ENCODE measurements at places on chromosomes 3 and 15.

GRCh38 chr3:64905906-64906410 lies 218.2 kb upstream of the ADAMTS9 start:
- no peak for DNase-seq

GRCh38 chr3:156579427-156579851 lies 24.5 kb upstream of the SSR3 start:
- DNase-seq = no peak

DNA sequence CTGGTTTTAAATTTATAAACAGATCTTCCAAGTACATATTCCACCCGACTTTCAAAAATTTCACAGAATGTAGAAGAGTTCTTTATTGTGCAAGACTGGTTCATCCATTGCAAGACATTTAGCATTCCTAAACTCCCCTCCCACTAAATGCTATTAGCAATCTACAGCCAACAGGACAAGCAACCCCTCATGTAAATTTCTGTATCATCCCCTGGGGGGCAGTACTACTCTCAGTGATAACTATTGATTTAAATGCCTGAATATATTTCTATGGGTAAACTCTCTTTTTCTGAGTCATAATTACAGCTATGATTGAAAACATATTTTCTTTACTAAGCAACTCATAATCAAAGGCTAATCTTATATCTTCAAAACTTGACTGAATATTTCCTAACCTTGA lies 10.7 kb upstream of the SLC15A2 start:
- no peak for DNase-seq

DNA sequence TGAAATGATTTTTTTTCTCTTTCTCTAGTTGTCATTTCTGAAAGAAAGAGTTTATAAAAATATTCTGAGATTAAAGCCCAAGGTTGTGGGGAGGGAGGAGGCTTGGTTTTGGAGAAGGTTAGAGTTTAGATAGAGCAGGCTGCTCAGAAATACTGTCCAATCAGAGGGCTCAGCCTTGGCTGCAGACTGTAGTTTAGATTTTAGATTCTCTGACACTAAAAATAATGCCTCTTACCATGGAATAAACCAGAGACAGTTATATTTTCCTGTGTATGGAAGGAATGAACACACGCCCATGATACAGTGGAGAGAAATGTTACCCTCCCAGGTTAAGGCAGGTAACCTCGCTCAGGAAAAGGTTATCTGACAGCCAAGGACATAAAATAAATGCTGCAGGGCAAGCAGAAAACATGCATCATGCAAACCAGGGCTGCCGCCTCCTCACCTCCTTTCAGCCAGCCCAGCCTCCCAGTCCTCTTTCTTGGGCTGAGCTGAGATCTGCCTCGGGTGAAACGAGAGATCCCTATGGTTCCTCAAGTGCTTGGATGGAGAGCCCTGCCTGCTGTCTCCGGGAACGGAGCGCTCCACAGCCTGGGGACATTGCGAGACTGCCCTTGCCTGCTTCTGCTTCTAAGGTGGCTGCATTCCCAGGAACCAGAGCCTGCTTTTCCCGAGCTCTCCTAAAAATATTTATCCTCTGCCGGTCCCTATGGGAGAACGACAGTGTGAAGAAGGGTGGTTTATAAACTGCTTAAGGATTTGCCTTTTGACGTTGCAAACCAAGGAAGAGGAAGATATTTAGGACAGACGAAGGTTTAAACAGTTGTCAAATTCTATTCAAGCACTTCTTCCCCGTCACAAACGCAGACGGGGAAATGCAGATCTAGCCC lies 848 bp downstream of the NCEH1 start:
- DNase-seq = no peak

- no peak for DNase-seq
Observed at GRCh38 chr3:151460228-151460627, 633 bp downstream of the IGSF10 start.

DNA sequence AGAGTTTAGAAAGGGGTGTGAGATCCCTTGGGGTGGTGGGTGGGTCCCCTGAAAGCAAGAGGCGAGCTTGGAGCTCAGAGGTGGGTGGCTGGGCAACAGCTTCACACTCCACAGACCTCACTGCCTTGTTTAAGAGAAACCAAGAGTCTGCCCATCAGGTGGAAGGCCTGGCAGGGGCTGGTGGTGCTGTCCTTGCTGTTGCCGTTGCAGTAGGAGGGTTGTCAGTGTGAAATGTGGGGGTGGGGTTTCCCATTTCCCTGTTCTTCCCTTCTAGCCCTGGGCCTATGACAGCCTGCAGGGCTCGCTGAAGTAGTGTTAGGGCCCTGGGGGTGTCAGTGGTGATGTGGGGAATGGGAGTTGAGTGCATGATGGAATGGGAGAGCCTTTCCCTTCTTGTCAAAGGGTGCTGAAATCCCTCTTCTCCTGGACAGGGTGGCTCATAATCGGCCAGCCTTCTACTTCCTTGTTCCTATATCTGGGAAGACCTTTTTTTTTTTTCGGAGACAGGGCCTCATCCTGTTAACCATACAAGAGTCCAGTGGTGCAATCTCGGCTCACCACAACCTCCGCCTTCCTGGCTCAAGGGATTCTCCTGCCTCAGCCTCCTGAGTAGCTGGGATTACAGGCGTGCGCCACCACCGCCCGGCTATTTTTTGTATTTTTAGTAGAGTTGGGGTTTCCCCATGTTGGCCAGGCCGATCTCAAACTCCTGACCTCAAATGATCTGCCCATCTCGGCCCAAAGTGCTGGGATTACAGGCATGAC lies 4.3 kb downstream of the PLEKHO2 start:
- DNase-seq = no peak

GRCh38 chr3:152839511-152839910 lies 4.6 kb downstream of the P2RY1 start:
- DNase-seq = no peak

GRCh38 chr3:194556086-194557056 lies 69.6 kb upstream of the ATP13A3 start:
- no peak for DNase-seq

DNA sequence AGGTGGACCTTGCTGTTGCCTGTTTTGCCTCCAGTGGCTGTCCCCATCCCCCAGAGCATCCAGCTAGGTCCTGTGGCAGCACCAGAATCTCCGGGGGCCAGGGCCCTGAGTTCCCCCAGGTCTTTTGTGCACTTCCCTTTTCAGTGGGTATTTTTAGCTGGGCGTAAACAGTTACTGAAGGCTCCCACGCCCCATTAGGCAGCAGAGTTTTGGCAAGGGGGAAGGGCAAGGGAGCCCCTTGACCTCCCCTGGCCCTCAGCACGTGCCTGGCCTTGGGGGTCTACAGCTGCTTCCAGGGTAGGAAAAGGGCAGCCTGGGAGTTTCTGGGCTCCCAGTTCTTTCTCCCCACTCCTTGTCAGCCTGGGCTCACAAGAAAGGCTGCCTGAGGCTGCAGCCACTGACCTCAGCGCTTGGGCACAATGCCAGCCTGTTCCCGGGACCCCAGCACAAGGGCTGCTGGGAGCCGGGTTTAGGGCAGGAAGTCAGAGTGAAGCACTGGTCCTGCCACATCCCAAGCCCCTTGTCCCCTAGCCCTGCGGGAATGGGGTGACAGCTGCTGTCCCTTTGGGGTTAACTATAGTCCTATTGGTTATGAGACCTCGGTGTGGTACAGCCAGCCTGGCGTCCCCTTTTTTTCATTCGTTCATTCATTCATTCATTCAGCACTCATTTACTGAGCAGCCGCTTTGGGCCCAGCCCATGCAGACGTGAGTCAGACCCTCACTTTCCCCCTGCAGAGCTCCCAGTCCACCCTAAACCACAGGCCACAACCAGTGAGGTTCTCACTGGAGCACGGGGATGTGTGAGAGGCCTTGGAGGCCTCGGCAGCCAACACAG lies 8.4 kb downstream of the CSK start:
- no peak for DNase-seq

GRCh38 chr3:66484106-66484844 lies 16.5 kb downstream of the LRIG1 start:
- DNase-seq = no peak

- DNase-seq = no peak
Observed at GRCh38 chr3:176767385-176767784, 429.9 kb downstream of the TBL1XR1 start.

GRCh38 chr3:178987745-178988144 lies 83.9 kb downstream of the ZMAT3 start:
- no peak for DNase-seq

- peak; percentile 60 for DNase-seq
Observed at GRCh38 chr15:84570164-84570735, 30.6 kb upstream of the ZSCAN2 start.

- no peak for DNase-seq
Observed at GRCh38 chr3:54756330-54756731, 171.5 kb downstream of the LRTM1 start.

DNA sequence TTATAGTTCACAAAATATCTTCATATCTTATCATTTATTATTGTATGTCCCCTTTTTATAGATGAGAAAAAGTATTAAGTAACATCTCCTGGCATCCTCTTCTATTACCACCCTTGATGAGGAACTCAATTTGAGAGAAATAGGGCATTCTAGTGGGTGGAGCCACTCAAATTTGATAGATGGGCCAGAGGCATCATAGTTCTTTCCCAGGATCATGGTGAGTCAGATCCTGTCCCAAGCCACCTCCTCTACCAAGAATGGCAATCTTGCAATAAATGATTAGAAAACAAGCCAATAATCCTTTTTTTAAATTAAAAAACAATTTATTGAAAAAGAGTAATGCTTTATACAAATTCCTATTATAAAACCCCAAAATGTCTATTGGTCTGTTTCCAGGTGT lies 16.8 kb downstream of the CLDN1 start:
- DNase-seq = no peak

DNA sequence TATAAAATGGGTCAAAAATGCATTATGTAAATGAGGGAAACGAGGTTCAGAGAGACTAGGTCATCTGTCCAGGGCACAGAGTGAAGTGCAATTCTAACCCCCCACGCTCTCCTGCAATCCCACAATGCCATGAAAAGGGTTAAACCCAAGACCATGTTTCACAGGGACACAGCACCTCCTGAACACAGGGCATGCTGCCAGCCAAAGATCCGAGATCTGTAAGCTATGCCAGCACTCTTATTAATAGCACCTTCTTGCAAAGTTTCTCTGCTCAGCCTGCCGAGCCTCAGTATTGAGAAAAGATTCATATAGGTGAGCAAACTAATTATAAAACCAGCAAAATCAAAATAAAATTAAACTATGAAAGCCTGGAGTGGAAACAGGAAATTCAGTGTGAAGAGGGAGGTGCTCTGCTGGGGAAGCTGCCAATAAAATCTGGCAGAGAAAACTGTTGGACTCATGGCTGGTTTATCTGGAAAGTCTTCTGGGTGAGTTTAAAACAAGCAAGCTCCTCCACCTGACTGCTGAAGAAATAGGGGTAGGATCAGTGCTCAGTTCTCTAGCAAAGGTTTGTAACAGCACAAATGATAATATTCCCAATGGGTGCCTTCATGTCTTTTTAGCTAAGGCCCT lies 50.3 kb downstream of the LRIG1 start:
- DNase-seq = no peak

DNA sequence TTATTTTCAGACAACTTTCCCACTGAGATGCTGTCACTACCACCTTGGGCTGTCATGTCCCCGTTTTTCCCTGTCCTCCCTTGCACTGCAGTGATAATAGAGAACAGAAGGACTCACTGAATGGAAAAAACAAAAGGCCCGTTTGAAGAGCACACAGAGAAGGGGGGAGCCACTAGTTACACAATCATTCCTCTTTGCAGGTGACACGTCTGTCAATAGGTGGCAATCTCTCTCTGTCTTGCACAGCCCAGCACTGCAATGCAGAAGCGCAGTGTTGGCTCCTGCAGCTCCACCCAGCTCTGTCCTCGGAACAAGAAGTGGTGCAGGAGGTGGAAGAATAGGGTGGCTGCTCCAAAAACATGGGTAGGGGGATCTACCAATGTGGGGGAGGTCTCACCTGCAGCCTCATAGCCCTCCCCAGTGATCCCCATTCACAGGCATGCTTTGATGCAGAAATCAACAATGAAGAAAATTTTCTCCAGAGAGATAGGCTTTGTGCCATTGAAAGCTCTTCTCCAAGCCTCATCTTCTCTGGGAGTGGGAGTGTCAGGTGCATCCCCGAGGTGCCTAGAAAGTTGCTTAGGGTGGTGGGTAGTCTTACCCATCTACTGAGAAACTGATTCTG lies 31.8 kb downstream of the FSTL1 start:
- peak; percentile 5 for DNase-seq

GRCh38 chr15:90249203-90249863 lies at the start of gene TTLL13:
Gene TTLL13 (plus strand): TSS chr15:90249556. CDS start chr15:90250631, 1,075 bp downstream.
- peak; percentile 79 for DNase-seq

DNA sequence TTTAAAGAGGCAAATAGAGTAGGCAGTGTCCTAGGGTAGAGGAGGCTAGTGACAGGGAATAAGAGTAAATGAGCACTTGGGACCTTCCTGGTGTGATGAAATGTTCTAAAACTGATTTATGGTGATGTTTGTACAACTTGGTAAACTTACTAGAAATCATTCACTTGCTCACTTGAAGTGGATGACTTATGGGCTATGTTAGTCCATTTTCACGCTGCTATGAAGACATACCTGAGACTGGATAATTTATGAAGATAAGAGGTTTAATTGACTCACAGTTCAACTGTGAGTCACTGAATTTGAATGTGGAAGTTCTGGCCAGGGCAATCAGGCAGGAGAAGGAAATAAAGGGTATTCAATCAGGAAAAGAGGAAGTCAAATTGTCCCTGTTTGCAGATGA lies 31.7 kb upstream of the DHX36 start:
- no peak for DNase-seq

DNA sequence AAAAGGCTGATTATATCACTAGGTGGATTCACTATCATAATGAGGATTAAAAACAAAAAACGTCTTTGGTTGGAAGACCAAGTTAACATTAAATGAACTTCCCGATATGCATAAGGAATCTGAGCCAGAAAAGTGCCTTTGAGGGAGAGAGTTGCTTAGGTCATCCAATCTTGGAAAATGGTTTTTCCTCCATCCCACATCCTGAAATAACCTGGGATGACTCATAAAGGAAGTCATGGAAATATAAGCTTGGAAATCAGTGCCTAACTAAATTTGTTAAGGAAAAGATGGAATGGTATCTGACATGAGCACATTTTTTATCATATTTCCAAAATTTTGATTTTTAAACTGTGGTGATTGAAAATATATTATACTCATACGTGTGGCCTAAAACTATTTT lies 66.0 kb downstream of the KBTBD8 start:
- no peak for DNase-seq

DNA sequence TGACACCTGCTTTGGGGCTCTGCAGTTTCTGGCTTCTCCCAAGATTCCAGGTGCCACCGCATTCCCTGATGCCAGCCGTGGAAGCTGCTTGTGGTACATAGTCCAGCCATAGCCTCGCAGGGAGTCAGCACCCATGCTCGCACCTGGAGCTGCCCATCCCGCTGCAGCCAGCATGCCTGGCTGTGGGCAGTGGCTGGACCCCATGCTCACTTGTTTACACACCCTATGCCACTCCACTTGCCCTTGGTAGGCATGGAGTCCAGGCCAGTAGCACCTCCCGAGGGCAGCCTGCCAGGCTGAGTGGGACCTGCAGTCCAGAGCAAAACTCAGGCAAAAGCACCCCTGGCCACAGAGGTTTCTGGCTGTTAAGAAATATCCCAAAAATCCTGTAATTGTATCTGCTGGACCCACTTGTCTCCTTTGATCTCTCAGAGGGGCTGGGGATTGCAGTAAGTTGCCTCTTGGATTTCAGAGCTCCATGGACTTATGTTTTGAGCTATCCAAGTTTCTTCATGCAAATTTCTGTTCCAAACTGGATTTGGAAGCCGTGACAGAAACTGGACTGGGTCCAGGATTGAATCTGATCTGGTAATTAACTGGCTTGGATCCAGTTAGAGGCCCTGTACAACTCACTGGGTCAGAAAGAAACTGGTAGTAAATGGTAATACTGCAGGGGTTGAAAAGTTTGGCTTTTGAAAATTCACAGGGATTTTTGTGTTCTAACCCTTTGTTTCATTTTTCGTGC lies 149.3 kb downstream of the FMN1 start:
- no peak for DNase-seq

- DNase-seq = no peak
Observed at GRCh38 chr15:85676342-85677098, 118.2 kb downstream of the KLHL25 start.

All from activated naive CD4-positive, alpha-beta T cell treated with anti-CD3 and anti-CD28 coated beads, Interleukin-2, amount 50 U/mL, for 72 hours (primary cell).